Chondrocyte (in vitro differentiated cells): ENCODE measurements at places on chromosomes 2 and 18. TPM values are rescaled to one million over a fixed set of nuclear protein-coding genes. Genes with fewer than 3 reads are reported as not detected.

DNA sequence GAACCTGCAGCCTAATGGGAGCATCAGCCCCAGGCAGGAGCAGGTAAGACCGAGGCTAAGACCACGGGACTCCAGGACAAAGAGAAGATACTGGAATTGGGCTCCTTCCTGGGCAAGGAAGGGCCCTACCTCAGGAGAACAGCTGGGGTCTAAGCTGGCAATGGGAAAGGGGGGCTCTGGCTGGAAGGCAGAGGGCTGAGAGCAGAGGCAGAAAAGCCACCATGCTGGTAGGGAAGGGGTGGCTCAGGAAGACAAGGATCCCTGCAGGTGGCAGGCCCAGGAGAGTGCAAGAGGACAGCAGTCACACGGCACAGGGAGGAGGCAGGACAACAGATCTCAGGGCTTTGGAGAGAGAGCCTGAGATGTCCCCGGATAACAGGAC is 203.5 kb downstream of the NDUFA10 start:
- no peak for DNase-seq

Gene GALNT5
- 14.2 to 30.0 TPM (median 14.4 TPM) in 3 replicates for total RNA-seq

DNA sequence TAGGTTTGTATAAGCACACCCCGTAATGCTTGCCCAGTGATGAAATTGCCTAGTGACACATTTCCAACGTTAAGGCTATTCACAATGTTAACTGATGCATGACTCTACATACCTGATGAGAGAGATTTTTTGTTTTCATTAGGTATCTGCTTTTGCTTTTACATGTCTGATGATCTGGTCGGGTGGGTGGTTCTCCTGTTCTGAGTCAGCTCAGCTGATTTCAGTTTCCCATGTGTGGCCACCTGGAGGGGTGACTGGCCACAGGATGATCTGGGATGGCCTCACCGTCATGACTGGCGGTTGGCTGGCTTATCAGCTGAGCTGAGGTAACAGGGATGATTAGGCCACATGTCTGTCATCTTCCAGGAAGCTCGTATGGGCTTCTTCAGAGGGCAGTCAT is 33.8 kb upstream of the ACYP2 start:
- DNase-seq, result no peak

Gene KCNG2
- not detected in 3 replicates for total RNA-seq

DNA sequence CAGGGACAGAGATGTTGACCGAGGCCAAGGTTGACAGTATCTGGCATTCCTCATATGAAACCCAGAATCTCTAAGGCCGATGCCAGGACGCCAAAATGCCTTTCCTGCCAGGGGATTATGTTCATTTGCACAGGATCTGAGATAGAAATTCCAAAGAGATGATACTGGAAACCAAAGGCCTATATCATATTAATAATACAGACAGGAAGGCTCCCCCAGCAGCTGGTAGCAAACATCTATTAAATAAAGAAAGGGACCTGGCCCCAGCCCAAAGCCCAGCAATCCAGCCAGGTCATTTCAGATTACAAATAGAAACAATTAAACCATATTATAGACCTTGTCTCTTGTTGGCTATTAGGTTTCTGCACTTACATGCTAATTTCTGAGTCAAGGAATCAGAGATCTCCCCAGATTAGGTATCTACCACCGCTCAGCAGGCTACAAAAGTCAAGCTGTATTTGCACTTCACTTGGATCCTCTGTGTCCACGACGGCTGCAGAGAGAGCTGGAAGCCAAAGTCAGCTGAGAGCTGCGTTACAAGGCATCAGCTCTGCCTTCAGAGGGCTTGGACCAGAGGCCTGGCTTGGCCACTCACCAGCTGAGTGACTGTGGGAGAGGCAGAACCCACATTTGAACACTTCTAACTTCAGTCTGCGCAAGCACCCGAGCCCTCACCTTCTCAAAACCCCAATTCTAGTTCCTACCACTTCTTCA is 269.3 kb upstream of the SIX2 start:
- no peak for DNase-seq

Gene FTCDNL1
- 0.34 to 1.2 TPM (median 0.65 TPM) in 3 replicates for total RNA-seq

Gene VWA3B
- not detected in 3 replicates for total RNA-seq

GRCh38 chr2:228056293-228057097 is 125.0 kb downstream of the SPHKAP start:
- no peak for DNase-seq

Gene STPG4
- 0.25 to 0.58 TPM (median 0.28 TPM) in 3 replicates for total RNA-seq

- no peak for DNase-seq
Observed at GRCh38 chr2:240813231-240813921, 6.6 kb downstream of the KIF1A start.

GRCh38 chr2:203685081-203685621 is 21.3 kb upstream of the CD28 start:
- no peak for DNase-seq
